Activated CD8-positive, alpha-beta memory T cell treated with anti-CD3 and anti-CD28 coated beads for 1 hour (primary cell): ENCODE measurements at places on chromosomes 7 and 10.

GRCh38 chr10:123331438-123331837 lies 177.2 kb downstream of the BUB3 start:
- no peak for DNase-seq

GRCh38 chr7:95245828-95246500 lies 78.4 kb downstream of the PON1 start:
- DNase-seq: no peak

- no peak for DNase-seq
Measured at GRCh38 chr7:29042824-29043231, 84.7 kb upstream of the TRIL start.

DNA sequence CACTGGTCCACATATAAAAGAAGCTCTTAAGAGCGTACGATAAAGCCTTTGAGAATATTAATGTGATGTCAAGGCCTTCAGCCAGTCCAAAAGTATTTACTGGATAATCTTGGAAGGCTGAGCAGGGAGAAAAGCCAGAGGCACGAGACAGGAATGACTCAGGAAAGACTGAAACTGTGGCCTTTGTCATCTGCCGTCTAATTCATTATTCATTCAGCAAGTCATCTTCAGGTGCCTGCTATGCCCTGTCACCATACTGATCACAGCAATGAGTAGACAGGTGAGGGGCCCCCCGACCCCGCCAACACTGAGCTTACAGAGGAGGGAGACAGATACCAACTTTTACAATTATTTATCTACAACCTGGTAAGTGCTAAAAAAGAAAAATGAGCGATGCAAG lies 78.9 kb downstream of the VOPP1 start:
- DNase-seq: no peak

- DNase-seq: no peak
Measured at GRCh38 chr10:24617771-24618396, 105.8 kb downstream of the ARHGAP21 start.

DNA sequence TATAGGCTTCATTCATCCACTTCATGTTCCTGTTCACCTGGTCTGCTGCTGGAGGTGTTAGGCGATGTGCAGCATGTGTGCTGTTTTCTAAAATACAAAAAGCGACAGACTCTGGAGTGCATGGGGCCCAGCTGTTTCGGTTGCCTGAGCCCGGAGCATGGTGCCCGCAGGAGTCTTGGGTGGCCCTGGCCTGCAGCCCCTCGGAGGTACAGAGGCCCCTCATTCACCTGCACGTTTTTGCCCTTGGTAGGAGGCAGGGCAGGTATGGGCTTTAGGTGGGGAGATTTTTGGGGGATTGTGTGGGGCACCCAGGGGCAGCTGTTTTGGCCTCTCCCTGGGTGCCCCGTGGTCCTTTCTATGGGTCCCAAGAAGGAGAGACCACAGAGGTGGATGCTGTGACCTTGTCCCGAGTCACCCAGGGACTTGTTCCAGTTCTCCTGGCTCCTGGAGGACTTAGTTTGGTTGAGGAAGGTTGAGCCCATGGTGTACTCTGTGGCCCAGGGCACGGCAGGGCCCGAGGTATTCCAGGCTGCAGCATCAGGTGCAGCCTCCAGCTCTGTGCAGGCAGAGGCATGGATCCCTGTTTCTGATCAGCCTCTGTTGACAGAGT lies 130.7 kb downstream of the TRRAP start:
- DNase-seq: no peak

- no peak for DNase-seq
Measured at GRCh38 chr10:34476608-34477007, 338.5 kb downstream of the PARD3 start.

GRCh38 chr7:67724435-67724834 lies 727.8 kb downstream of the TYW1 start:
- no peak for DNase-seq

DNA sequence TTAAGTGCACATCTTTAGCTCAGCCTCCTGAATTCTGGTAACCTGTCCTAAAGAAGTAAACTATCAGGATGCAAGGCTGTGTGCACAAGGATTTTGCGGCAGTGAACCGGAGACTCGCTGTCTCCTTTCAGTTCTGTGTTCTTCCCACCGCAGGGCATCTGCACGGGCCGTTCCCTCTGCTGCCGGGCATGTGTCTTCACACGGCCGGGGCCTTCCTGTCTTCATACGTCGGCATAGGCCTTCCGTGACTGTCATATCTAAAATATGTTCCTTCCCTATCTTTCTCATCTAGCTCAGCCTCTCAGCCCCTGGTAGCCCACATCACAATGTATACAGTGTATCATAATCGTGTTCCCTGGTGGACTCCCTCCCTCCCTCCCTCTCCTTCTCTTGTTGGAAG lies 16.4 kb downstream of the PALD1 start:
- no peak for DNase-seq

DNA sequence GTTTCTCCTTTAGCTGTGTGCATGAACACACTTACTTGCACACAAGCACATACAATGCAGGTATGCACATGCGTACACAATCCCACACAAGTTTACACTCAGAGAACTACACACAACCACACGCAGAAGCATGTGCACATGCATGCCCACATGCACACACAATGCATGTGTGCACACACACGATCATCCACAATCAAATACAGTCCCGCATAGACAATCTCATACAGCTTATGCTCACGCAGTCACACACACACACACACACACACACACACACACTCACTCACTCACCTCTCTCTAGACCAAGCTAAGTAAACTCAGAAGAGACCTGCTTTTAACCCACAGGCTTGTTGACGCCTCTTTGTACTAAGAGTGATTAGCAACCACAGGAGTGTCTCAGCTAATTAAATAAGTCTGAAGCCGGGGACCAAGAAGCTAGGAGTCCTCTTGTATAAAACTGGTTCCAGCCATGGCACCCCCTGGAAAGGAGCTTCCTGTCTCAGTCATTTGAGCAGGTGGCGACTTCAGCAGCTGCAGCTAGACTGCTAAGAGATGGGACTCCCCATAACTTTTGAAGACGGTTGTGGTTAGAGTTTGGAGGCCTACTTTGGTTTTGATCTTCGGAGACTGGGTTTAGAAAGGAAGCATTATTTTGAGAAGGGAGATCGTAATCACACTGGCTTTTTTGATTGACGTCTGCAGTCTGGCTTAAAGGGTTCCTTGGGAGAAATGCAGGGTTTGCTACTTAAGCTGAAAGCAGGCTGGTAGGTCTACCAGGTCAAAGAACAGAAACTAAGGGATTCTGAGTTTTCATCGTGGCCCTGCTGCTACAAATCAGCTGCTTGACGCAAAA lies 82.3 kb upstream of the ADRB1 start:
- peak; percentile 29 for DNase-seq

DNA sequence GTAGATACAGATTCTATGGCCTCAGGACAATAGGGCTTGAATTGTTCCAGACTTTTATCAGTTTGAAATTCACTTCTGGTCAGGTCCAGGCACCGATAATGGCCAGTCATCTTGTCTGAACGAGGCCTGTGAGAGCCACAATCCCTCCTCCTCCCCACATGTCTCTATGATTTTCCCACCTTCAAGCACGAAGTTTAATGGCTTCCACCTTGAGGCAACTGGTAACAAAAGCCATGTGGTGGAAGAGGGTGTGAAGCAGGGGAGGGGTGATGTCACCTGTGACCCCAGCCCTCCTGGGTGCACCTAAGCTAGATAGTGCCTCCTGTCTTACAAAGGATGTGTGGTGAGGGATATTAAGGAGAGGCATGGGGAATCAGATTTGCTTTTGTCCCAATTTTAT lies 89.2 kb downstream of the PCGF5 start:
- DNase-seq: no peak

DNA sequence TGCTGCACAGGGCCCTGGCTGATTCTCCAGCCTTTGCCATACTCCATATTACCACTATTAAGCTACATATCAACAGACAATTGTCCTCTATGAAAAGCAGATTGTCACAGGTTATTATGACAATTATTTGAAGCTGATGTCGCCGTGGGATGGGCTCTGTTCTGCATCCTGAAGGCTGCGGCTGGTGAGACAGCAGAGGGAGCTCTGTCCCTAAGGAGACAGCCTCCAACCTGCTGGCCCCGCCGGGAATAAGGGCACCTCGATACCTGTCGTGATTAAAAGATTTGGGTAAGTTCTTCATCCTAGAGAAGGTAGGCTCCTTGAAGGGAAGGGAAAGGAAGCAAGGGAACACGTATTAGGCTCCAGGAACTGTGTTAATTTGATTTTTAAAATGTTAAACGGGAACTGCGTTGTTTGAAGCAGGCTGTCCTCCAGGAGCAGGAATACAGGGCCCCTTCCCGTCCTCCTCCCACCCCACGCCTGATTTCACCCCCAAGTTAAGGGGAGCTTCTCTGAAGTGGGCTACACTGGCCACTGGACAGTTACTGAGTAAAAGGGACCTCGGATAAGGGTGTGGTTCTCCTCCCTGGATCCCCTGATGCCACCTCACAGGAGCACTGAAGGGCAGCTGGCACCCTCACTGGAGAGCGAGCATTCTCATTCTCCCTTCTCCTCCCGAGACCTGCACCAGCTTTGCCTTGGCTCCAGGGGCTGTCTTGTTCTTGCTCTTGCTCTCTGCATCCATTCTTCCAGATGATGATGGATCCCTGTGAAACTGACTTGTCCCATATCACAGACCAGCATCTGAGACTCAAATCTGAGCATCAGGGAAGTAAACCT lies 11.8 kb upstream of the TIAL1 start:
- DNase-seq: no peak

DNA sequence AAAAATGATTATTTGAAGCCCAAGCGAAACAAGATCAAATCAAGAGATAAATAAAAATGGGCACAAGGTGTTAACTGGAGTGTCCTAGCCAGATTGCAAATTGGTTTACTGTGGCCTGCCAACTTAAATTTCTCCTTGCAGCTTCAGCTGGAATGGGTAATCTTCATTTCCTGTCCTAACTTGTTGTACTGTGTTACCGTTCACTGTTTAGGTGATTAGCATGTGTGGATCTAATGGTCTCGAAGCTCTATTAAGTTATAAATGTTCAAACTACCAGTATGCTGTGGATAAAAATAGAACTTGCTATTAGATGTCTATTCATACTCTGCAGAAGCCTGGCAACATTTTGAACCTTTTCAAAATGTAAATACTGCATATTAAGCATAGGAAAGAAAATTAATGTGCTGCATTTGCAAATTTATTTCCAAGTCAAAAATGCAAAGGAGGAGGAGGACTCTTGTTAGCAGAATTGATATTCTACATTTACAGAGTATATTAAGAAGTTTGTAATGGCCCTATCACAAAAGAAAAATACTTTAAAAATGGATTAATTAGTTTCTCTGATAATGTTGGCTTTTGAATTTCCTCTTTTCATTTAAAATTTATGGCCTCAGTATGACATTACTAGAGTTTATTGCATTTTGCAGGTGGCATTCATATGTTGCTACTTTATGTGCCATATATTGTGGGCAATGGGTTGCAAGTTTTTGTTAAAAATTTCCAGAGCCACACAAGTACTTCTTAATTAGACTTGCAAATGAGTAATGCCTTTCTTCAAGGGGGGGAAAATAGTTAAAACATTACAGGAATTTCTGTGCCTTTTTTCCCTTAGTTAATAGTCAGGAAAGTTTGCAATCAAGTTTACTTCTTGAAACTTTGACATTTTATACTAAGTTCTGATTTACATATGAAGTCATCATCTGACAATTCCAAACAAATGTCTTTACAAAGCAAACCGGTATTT lies 92.1 kb downstream of the CABCOCO1 start:
- DNase-seq: no peak

DNA sequence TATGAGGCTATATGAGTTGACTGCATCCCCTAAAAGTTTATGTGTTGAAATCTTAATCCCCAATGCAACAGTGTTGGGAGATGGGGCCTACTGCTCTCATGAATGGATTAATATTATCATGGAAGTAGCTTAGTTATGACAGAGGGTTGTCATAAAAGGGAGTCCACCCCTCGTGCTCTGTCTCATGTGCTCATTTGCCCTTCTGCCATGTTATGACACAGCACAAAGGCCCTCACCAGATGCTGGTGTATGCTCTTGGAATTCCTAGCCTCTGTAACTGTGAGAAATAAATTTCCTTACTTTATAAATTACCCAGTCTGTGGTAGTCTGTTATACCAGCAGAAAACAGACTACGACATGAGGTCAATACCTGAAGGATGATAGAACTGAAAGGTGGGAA lies 17.6 kb upstream of the PANK1 start:
- no peak for DNase-seq

- DNase-seq: no peak
Measured at GRCh38 chr7:14055813-14056212, 66.3 kb upstream of the ETV1 start.

DNA sequence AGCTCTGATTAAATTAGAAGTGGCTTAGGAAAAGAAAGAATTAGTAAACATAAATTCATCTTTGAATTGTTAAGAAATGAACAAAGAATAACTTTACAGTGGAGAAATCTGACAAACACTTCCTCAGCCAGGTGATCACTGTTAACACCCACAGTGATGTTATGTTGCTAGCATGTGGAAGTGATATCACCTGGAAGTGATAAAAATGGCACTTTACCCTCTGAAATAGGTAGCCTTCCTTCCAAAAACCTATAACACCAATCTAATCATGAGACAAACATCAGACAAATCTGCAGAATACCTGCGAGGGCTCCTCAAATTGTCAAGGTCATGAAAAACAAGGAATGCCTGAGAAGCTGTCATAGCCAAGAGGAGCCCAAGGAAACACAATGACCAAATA lies 59.5 kb downstream of the SNX10 start:
- DNase-seq: no peak

DNA sequence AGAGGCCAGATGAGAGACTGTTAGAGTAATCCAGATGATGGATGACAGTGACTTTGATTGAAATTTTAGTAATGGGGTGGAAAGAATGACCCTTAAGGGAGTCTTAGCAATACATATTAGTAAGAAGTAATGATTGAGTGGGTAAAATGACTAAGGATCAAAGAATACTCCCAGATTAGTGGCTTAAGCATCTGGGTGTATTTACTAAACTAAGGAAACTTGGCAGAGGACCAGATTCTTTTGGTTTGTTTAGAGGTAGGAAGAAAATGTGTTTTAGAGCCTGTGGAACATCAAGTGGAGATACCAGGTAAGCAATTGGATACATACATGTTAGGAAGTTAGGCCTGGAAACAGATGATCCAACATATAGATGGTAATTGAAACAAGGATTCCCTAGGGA lies 58.8 kb upstream of the ADRA2A start:
- DNase-seq: no peak

- DNase-seq: no peak
Measured at GRCh38 chr10:12332572-12333379, 16.6 kb upstream of the CAMK1D start.

GRCh38 chr10:51748959-51749358 lies 49.6 kb upstream of the CSTF2T start:
- no peak for DNase-seq

GRCh38 chr10:73359492-73359891 lies 828 bp upstream of the CFAP70 start:
- no peak for DNase-seq

DNA sequence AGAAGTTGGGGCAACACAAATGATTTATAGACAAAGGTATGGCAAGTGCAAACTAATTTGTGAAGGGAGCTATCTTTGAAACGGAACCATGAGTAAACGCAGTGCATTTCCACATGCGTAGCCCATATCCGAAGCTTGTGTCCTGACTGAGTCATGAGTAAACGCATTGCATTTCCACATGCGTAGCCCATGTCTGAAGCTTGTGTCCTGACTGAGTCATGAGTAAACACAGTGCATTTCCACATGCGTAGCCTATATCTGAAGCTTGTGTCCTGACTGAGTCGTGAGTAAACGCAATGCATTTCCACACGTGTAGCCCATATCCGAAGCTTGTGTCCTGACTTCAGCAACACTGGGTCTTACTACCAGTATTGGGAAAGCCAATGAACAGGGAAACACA lies 95.0 kb downstream of the CELF2 start:
- no peak for DNase-seq
